RCC 7860 (cell line): ENCODE measurements at places on chromosomes 16 and 17.

DNA sequence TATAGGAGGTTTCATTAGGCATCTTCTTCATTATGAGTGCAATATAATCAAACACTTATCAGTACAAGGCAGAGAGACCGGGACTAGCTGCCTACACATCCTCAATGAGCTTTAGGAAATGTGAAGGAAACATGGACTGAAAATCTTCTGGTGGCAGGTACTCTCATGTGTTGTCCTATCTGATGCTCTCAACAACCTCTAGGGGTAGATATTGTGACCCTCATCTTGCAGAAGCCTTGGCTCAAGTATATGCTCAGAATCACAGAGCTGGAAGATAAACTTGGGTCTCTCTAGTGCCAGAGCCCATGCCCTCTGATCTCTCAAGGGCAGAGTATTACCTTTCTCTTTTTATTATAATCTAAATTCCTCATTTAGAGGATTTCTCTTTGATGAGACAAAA lies 181.6 kb upstream of the C17orf78 start:
- DNase-seq: no peak

GRCh38 chr16:29678691-29679267 lies at the start of gene QPRT:
TSS of gene QPRT (plus strand) at chr16:29679180. CDS start at chr16:29679198, 18 bp downstream.
- DNase-seq: peak; percentile 41

GRCh38 chr16:27315333-27316037 lies 1.7 kb downstream of the IL4R start:
- peak; percentile 56 for DNase-seq

DNA sequence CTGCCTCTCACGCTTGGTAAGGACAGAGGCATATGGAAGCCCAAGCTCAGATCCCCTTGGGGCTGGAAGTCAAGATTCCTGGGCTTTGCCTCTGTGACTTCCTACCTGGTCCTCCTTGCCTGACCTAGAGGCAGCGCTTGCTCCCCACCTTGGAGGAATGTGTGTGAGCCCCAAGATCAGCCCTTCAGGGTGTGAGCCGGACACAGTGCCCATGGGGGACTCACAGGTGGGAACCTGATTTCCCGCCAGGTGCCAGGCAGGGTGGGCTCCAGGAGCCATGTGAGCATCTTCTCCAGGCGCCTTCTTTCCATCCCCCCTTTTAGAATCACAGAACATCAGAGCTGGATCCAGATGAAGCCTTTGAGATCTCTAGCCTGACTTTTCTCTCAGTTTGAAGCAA lies 10.2 kb downstream of the CD300LG start:
- no peak for DNase-seq

DNA sequence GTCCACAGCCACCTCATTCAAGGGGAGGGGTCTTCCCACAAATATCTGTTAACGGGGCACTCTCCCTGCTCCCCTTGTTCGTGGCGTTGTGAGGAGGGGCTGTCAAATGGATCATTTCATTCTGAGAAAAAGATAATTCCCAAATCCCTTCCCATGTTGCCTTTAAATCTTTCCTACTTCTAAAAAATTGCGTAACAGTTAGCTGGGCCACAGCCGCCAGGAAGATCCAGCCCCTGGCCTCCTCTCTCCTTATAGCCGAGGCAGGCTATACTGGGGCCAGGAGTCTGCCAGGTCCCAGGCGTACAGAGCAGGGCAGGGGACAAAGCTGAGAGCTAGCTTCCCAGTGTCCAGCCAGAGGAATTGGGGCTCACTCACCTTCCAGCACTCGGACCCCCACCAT lies 430 bp downstream of the C16orf89 start:
- DNase-seq: no peak

GRCh38 chr16:4976611-4977145 lies 18.5 kb downstream of the SEC14L5 start:
- no peak for DNase-seq

GRCh38 chr17:30819971-30820705 lies 4.4 kb downstream of the CRLF3 start:
- no peak for DNase-seq

- peak; percentile 70 for DNase-seq
Measured at GRCh38 chr16:87461466-87461991, 31.3 kb downstream of the ZCCHC14 start.

- no peak for DNase-seq
Measured at GRCh38 chr16:54412777-54413455, 126.3 kb upstream of the IRX3 start.

GRCh38 chr17:5379351-5380107 lies 39.9 kb downstream of the NUP88 start:
- no peak for DNase-seq

- DNase-seq: peak; percentile 69
Measured at GRCh38 chr16:54657058-54657708, 273.5 kb upstream of the IRX5 start.

DNA sequence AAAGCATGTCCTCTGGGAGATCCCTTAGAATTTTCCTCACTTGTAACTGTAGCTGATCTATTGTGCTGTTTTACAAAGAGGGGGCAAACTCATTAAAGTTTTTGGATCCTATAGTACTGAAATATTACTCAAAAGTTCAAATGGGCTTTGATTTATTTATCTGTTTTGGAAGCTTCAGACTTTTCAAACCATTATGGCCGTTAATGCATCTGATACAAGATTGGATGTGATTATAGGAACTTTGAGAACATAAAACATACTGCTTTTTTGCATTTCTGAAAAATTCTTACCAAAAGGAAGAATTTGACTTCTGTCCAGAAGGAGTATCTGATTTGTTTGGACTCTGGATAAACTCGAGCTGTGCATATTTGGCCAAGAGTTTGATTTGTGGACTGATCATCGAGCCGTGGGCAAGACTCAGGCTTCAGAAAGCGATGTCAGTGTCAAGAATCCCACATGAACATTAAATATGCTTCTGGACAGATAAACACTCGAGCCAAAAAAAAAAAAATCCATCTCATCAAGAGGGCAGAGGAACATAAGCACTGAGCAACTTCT lies 8.2 kb upstream of the MARCHF10 start:
- no peak for DNase-seq

DNA sequence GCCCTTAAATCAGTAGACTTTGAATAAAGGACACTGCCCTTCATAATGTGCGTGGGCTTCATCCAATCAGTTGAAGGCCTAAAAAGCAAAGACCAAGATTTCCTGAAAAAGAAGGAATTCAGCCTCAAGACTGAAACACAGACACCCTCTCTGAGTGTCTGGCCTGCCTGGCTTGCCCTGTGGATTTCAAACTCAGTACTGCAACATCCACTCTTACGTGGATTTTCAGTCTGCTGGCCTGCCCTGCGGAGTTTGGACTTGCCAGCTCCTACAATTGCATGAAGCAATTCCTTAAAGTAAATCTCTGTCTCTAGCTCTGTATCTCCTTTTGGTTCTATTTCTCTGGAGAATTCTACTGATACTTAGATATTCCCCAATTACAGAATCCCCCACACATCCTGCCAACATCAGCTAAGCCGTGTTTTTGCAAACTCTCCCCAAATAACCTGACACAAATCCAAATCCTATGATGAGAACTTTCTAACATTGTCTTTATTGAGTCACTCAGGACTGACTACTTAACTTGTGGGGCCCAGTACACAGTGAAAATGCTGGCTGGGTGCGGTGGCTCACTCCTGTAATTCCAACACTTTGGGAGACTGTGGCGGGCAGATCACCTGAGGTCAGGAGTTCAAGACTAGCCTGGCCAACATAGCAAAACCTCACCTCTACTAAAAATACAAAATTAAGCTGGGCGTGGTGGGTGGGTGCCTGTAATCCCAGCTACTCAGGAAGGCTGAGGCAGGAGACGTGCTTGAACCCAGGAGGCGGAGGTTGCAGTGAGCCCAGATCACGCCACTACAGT lies 7.2 kb upstream of the TNFRSF17 start:
- DNase-seq: no peak

GRCh38 chr17:69511250-69511649 lies 96.8 kb downstream of the MAP2K6 start:
- DNase-seq: no peak

DNA sequence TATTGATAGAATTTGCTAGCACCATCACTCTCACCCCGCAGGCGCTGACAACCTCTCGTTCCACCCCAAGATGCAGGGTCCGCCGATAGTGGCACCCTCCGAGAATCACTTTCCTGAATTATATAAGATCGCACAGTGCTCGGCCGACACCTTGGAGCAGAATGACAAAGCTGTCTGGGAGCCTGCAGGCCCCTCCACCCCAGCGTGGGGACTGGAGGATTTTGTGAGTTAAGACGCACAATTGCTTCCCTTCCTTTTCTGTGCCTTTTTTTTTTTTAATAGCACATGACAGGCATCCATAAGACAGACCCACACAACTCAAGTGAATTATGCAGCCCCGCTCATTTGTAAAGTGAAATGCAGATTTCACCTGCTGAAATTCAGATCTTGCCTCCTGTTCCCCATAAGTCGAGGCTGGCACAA lies 155.3 kb downstream of the C16orf78 start:
- no peak for DNase-seq

DNA sequence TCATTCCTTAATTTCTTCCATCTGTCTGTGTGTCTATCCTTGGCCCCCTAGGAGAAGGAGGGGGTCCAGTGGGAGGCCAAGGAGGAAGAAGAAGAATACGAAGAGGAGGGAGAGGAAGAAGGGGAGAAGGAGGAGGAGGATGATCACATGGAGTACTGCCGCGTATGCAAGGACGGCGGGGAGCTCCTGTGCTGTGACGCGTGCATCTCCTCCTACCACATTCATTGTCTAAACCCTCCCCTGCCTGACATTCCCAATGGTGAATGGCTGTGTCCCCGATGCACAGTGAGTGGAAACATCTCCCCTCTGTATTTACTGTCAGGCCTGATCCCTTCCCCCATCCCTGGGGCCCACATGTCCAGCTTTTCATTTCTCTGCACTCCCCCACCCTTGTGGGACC lies 6.3 kb downstream of the CHD3 start:
- DNase-seq: no peak

- no peak for DNase-seq
Measured at GRCh38 chr16:48558371-48558841, 51.6 kb downstream of the N4BP1 start.

- no peak for DNase-seq
Measured at GRCh38 chr17:75241502-75241901, 19.9 kb downstream of the GGA3 start.

DNA sequence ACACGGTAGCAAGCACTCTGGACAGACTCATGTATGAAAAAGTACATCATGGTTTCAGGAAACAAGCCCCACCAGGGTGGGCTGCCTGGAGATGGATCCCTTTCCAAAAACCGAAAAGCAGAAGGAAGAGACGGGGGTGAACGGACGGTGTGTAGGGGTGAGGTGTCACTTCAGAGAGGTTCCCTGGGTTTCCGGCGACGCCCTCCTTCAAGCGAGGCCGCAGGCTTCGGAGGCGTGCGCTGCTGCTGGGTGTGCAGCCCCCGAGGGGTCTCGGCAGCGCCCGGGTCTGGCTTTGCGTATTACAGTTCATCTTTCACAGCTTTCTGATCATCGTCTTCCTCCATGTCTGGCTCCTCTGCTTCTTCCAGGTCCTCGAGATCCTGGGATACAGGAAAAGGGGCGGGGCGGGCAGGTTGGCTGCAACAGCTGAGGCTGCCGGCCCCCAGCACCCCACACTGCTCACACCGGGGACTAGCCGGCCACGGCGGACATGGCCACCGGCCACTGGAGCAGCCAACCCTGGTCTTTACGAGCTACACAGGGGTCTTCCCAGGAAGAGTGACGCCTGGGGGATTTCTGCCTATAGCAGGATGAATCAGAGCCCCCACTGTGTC lies 9.0 kb upstream of the PPP1R27 start:
- no peak for DNase-seq

DNA sequence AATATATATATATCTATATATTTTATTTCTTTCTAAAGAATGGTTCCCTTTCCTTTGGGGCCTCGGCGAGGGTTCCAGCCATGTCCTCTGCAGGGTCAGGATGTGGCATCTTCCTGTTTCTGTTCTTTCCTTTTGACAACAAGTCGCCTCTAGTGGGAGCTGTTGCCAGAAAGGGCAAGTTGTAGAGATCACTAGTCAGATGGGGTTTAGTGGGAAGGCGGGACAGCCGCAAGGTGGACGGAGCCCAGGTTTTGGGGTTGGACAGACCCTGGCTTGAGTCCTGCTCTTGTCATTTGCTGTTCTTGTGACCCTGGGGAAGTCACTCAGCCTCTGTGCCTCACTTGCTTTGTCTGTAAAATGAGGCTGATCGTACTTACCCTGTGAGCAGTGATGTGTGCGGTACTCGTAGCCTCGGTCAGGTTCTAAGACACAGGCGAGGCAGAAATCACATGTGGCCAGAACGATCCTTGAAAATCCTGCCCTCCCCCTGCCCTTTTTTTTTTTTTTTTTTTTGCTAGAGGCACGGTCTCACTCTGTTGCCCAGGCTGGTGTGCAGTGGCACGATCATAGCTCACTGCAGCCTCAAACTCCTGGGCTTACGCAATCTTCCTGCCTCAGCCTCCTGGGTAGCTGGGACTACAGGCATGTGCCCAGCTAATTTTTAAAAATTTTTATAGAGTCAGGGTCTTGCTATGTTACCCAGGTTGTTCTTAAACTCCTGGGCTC lies 80.1 kb downstream of the ABCC6 start:
- peak; percentile 50 for DNase-seq

GRCh38 chr17:60622961-60623360 lies 23.0 kb downstream of the PPM1D start:
- no peak for DNase-seq

DNA sequence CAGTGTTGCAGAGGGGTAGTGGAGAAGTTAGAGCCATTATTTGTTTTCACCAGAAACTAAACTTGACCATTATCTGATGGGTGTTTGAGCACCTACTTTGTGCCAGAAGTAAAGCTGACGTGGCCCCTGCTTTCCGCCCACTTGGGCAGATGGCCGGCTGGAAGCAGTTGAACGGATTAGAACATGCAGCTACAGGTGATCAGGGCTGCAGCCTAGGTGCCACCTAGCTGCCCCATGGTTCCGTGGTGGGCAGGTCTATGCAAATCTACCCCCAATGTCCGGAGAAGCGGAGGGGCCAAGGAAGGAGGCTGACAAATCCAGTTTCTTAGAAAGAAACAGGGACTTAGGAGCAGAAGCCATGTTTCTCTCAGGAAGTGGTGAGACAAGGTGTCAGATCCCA lies 62.7 kb downstream of the B9D1 start:
- DNase-seq: no peak

DNA sequence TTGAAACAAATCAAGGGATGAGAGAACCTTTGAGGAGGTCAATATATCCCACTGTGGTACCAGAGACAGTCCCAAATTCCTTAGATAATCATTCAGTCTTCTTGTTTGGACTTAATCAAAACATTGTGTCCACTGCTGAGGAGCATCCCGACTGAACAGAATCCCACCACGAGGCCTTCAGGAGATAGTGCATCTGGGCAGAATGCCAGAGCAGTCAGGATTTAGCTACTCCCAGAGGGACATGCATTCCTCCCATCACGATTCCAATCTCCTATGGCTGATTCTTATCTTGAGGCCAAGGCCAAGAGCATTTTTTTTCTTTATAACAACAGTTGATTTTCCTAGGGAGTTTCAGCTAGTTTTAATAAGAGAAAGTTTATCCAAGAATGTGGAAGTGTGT lies 87.4 kb upstream of the COX10 start:
- no peak for DNase-seq

GRCh38 chr17:2710803-2711607 lies 559 bp downstream of the CLUH start:
- DNase-seq: no peak

GRCh38 chr16:77657016-77657415 lies 65.3 kb upstream of the NUDT7 start:
- peak; percentile 6 for DNase-seq
